ENCODE measurements at places on chromosomes 6 and 20.

DNA sequence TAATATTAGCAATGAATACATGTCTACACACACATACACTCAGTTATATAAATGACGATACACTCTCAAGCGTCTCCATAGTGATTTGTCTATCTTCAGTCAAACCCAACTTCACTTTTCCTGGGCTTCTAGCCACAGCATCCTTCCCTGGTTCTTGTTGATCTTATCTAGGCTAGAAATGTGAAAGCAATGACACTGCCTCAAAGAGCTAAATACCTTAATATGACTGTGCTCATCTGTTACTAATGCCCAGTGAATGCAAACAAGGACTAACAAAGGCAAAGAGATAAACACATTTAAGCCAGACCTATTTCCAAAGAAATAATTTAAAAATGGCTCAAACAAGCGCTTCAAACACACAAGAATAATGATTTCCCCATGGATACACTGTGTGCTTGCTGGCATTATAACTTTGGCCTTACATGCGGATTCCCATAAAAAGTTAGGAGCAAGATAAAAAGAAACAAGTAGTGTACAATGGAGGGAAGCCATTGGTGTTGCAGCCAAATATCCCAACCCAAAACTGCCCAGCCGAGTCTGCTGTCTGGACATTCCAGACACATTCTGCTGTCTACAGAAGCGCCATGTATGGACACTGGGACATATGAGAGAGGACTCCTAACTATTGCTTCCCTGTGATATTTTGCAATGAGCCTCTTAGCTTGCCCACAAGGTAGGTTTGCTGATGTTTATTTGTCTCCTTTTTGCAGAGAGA lies 19.5 kb upstream of the DAAM2 start:
- DNase-seq, result no peak

DNA sequence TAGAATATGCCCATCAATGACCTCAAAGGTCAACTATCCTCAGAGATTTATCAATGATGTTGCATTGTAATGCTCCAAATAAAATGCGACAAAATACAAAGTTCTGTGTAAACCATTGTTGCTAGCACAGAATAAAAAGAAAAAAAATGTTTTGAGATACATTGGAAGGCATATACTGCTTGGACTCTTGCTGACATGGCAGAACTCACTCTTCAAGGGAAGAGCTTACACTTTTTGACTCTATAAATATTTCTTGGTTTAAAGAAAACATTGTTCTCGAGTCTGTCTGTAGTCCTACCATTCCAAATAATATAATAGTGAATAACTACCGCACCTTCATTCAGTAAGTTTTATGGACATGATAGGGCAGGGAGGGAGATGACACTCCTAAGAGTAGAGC lies 178.7 kb upstream of the RSPO3 start:
- no peak for DNase-seq

DNA sequence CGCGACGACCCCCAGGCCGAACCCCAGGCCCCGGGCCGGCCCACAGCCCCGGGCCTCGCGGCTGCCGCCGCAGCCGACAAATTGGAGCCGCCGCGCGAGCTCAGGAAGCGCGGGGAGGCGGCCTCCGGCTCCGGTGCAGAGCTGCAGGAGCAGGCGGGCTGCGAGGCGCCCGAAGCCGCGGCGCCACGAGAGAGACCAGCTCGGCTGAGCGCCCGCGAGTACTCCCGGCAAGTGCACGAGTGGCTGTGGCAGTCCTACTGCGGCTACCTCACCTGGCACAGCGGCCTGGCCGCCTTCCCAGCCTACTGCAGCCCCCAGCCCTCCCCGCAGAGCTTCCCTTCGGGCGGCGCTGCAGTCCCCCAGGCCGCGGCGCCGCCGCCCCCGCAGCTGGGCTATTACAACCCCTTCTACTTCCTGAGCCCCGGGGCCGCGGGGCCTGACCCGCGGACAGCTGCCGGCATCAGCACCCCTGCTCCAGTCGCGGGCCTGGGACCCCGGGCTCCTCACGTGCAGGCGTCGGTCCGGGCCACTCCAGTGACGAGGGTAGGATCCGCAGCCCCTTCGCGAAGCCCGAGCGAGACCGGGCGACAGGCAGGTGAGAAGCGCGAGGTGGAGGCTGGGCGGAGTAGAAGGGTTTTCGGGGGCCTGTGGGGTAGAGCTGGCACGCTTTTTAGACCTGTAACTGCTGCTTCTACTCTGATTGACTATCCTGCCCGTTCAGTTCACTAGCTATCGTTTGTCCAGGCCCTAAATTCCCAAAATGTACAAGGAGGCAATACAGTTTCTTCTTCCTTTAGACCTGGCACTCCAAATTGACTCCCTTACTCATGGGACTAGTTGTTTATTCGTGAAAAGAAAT lies 654 bp downstream of the FAM8A1 start:
- peak; percentile 49 for DNase-seq

- DNase-seq, result no peak
These were observed 26.0 kb downstream of the PCK1 start for GRCh38 chr20:57586943-57587277.

DNA sequence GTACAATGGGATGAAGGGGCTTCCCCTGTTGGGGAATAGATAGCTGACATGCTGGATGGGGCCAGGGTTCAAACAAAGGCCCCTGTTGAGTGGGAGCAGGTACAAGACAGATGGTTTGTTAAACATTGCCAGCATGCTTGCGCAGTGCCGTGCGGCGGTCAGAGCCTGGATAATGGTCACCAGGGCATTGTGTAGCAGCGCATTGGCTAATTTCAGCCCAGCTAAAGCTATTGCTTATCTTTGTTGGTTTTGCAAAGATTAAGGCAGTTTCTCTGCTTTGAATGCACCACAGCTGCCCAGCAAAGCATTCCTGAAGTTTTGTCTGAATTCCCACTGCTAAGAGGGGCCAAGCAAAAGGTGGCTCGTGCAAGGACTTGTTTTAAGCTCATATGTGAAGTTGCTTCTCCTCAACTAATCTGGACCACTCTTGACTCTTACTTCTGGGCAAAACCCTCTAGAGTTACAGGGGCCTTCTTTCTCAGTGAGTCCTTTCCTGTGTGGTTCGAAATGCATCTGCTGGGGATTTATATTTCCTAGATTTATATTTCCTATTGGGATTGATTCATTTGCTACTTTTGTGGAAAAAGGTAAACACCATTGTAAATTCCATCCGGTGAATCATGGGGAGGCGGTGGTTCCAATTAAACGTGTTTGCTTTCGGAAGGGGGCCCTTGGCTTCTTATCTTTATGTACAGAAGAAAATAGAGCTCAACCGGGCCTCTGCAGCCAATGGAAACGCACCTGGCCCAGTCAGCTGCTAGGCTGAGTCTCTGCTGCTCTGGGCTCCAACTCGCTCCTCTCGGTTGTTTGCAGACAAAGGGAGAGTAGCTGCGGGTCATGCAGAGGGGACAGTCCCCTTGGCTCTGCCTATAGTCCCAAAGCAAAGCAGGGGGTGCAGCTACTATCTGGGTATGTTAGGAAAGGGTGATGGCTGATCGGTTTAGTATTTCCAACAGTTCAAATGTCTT lies 72.1 kb downstream of the FOXA2 start:
- DNase-seq, result no peak

- no peak for DNase-seq
These were observed 33.7 kb upstream of the ZBP1 start for GRCh38 chr20:57653910-57654309.

GRCh38 chr6:143986463-143987065 lies 21.5 kb downstream of the PLAGL1 start:
- DNase-seq, result no peak

DNA sequence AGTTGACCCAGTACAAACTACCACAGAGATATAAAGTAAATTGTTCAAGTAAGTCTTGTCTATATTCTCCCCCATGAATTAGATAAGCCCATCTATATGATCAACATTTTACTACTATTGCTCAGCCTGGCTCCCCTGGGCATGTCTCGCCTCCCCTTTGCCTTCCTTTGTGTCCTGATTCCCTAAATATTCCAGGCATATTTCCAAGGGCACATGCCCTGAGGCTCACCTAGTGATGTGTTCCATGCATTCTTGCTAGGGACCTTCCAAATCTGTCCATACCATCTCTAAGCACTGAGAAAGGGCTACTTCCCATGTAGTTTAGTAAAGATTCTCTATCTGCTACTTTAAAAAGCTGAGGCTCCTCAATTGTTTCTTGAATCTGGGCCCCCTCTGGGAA lies 309.5 kb upstream of the PRND start:
- no peak for DNase-seq

GRCh38 chr6:186340-186965 lies 105.8 kb upstream of the DUSP22 start:
- no peak for DNase-seq

GRCh38 chr20:62428396-62429295 lies 1.3 kb upstream of the RBBP8NL start:
- DNase-seq, result no peak

DNA sequence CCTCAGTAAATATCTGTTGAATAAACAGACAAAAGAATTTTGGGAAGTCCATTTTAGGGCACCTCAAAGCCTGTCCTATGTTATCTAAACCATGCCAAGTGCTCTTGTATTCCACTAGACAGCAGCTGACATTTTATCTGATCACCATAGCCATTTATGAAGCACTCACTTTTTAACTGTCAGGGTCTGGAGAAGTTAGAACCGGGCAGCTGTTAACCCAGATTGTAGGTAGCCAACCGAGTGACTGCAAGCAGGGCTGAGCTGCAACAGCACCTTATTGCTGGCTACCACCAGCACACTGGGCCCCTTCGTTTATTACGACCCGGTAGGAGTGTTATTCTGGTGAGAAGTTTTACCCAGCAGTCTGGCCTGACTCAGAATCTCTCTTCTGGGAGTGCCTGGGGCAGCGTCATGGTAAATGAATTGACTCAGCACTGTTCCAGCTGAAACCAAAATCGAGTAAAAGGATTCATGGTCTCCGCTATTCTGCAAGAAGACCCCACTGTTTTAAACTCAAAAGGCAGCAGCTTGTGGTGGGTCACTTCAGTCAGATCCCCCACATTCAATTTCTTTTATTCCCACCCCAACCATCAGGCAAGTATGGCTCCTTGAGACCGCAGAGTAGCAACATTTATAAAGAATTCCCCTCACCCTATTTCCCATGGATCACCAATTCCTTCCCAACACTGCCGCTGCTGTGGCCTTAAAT lies 1.7 kb downstream of the UBE2V1 start:
- peak; percentile 37 for DNase-seq

DNA sequence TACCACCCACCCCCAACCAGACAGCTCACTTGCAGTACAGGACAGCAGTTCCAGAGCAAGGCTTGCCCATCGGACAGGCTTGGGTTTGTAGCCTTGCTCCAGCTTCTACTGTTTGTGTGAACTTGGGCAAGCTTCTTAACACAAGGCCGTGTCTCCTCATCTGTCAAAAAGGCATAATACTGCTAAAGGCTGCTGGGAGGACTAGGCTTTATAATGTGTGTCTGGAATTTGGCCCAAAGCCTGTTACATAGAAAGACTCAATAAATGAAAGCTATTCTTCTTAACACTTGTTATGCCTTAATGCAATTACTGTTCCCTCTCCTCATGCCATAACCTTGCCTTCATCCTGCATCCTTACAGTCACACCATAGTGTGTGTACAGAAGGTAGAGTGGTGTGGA lies 43.4 kb downstream of the LYRM4 start:
- no peak for DNase-seq

- DNase-seq, result no peak
These were observed 8.9 kb upstream of the TNFRSF6B start for GRCh38 chr20:63687419-63688178.

DNA sequence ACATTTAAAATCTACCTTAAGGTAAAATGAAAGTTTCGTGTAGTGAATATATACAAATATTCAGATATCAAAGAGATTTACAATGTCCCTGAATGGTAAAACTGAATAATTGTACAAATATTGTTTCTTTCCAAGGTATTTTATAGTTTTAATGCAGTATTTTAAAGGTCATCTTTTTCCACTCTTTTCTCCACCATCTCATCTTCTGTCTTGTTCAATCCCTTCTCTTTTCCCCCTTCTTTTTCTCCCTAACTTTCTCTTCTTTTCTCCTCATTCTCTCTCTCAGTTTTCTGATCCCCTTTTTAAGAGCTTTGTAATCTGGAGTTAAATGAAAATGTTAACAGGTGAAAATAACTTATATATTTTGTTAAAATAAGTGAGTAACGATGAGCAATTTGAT lies 126.9 kb downstream of the ADGRB3 start:
- DNase-seq, result no peak

GRCh38 chr6:40020166-40020565 lies 85.9 kb upstream of the MOCS1 start:
- DNase-seq, result no peak

DNA sequence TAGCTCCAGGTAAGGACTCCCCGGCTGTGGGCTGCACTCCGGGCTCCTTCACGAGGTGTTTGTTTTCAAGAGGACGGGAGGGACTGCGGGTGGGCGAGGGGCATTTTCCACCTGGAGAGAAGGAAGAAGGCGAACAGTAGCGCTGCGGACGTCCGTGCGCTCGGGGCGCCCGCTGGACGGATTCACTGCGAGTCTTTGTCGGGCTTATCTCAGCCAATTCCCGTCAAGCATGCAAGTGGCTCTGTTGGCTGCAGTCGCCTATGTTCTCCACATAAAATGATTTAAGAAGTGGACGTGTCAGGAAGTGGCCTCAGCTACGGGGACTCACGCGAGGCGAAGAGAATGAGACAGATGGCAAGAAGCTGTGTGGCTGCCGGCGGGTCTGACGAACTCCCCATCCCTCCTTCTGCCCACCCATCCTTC lies 332 bp downstream of the GRIK2 start:
- no peak for DNase-seq

- no peak for DNase-seq
These were observed 145.6 kb downstream of the GJA10 start for GRCh38 chr6:90039911-90040310.

DNA sequence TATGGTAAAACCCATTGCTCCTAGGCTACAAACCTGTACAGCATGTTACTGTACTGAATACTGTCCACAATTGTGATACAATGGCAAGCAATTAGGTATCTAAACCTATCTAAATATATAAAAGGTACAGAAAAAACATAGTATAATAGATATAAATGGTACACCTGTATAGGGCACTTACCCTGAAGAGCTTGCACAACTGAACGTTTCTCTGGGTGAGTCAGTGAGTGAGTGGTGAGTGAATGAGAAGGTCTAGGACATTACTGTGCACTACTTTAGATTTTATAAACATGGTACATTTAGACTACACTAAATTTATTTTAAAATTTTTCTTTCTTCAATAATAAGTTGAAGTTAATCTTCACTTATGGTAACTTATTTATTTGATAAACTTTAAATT lies 119.9 kb upstream of the CEP85L start:
- no peak for DNase-seq

GRCh38 chr6:137933696-137934095 lies 66.6 kb downstream of the TNFAIP3 start:
- DNase-seq, result no peak
